ENCODE measurements at places on chromosomes 5 and 9.

GRCh38 chr5:38789777-38790176 is 56.0 kb upstream of the OSMR start:
- no peak for DNase-seq

DNA sequence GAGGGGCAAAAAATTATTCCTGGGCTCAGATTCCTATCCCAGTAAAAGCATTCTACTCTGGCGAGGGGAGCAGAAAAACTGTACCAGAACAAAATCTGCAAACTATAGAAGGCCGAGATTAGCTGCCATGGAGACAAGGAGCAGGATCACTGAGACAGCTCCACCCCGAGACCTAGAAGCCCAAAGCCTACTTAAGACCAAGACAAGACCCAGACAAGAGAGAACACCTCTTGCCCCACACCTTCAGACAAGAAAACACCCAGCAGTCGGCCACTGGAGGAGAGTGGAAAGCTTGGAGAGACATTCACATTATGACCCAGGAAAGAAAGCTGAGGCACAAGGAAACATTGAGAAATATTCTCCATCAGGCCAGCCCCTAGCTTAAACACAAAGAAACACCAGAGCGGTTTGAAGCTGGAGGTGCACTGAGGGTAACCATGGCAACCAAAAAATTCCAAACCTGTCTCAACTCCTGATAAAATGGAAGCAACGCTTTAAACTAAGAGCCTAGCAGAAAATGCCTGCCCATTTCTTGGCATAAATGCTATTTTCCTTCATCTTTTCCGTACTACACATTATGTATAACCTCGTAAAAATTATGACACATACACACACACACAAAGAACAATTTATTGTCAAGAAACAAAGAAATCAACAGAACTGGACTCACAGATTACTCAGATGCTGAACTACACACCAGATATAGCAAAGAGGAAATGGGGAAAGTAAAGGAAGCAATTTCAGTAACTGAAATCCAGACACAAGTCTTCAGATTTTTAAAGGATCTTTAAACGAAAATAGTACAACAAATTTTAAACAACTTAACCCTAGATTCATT is 53.8 kb upstream of the FTMT start:
- DNase-seq, result no peak

DNA sequence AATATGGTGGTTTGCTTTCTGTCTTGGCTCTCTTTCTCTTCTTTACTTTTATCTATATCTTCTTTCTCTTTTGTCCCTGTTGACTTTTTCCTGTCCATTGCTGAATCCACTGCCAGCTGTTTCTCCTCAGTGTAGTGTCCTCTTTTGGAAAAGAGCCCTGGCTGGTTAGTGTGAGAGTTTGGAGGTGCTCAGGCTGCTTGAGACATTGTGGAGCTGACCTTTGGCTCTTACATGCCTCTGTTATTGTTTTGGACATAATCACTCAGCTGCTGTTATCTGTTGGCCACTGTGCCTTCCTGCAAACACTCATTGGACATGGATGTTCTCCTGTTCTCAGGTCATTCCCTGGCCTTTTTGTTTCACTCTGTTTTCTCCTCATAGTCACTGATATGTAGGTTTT is 295.4 kb upstream of the RIOK2 start:
- no peak for DNase-seq

DNA sequence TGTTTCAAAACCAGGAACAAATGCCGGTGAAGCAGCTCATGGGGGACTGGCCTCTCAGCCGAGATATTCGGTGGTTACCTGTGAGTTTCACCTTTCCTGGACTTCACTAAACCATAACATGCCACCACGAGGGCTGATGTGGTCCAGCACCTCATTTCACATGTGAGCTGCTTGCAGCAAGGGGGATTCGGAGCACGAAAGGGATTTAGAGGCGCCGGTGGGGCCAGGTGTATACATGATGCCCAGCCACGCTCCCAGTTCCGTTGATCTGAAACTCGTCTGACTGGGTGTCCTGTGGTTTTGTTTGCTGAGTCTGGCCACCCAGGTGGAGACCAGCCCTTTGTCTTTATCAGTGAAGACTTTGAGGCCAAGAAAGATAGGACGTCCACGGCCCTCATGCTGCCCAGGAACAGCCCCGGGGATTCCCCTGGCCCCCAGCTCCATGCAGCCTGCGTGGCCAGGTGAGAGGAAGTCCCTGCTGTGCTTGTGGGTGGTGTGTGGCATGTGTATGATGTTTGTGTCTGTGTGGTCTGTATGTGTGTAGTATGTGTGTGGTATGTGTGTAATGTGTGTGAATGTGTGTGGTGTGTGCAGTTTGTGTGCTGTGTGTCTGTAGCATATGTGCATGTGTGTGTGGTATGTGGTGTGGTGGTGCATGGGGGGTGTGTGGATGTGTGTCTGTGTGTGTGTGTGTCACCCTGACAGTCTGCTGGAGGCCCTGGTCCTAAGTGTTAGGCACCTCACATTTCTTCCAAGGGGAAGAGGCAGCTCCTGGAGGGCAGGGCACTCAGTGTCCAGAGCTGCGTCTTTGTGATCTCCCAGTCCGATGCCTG is 23.4 kb downstream of the PHF2 start:
- no peak for DNase-seq

GRCh38 chr9:81685763-81686613 is 3.4 kb downstream of the TLE1 start:
- peak; percentile 44 for DNase-seq
